ENCODE measurements at places on chromosomes 3 and 15.

GRCh38 chr15:83813682-83814081 lies 159.8 kb downstream of the ADAMTSL3 start:
- DNase-seq: no peak

DNA sequence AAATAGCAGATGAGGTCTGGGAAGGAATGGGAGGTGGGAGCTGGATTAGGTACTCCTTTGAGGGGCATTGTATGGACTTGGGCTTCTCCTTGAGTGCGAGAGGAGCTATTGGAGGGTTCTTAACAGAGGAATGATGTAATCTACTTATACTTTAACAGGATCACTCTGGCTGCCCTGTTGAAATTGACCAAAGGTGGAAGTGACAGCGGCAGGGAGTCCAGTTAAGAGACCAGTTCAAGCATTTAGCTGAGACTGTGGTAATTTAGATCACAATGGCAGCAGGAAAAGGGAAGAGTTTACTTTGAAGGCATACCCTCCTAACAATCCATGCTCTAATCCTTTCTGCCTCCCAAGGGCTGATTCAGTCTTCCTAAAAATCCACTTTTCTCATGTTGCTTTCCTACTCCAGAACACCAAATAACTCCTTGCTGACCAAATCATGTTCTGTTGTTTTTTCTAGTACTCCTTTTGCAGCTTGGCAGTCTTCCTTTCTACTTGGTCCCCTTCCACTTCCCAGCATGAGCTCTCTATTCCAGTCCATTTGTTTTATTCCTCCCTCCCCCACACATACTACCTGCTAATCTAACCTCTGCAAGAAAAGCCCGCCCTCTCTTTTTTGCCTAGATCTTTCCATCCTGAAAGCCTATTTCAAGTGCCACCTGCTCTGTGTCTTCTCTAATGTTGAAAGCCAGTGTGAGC lies 139.4 kb downstream of the NECTIN3 start:
- no peak for DNase-seq

GRCh38 chr3:85258819-85259218 lies 300.0 kb downstream of the CADM2 start:
- no peak for DNase-seq

DNA sequence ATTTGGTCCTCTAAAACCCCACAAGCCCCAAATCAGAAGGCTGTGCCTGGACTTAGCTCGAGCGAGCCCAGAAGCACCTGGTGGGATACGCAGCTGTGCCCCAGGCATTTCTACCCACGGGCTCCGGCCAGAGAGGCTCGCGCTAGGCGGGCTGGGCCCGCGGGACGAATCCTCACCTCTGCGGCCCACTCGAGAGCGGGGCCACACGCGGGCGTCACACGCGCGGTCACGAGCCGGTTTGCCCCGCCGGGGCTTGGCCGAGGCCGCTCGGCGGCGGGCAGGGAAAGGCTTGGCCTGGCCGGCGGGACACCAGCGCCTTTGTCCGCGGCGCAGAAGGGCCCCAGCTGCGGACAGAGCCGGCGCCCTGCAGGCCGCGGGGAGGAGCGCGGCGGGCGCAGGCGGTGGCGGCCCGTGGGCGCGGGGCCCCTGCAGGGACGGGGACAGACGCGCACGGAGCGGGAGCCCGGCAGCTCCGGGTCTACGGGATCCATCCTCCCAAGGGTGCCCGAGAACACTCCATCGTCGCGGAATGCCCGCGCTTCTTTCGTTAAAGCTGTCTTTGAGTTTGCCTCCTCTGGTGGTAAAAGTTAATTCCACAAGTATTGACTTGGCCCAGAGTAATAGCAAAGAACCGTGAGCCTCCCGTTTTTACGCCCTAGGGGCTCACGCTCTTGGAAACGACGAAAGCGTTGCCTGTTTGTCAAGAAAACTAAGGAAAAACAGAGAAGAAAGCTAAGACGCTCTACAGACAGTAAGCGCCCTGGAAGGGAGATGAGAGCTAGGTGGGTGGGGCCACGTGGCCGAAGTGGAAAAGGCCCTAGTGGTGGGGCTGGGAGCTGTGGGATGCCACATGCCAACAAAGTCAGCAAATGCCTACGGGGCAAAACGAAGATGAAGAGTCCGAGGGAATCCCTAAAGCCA lies 26.4 kb downstream of the TYRO3 start:
- no peak for DNase-seq

DNA sequence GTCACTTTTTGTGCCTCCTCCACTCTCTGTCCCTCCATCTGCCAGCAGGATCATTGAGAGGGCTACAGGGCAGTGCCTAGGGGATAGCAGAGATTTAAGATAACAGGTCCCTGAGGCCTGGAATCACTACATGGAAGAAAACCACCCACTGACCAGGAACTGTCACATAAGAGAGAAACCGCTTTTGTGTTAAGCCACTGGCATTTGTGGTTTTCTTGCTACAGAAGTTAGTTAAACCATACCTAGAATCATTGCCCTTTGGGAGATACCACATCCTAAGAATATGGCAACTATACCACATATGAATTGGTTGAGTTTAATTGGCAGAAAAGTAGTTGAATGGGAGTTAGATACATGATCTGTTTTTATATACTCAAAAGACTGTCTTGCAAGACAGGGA lies 112.8 kb upstream of the LPP start:
- no peak for DNase-seq

GRCh38 chr3:99330924-99331532 lies 307.4 kb upstream of the COL8A1 start:
- DNase-seq: no peak

DNA sequence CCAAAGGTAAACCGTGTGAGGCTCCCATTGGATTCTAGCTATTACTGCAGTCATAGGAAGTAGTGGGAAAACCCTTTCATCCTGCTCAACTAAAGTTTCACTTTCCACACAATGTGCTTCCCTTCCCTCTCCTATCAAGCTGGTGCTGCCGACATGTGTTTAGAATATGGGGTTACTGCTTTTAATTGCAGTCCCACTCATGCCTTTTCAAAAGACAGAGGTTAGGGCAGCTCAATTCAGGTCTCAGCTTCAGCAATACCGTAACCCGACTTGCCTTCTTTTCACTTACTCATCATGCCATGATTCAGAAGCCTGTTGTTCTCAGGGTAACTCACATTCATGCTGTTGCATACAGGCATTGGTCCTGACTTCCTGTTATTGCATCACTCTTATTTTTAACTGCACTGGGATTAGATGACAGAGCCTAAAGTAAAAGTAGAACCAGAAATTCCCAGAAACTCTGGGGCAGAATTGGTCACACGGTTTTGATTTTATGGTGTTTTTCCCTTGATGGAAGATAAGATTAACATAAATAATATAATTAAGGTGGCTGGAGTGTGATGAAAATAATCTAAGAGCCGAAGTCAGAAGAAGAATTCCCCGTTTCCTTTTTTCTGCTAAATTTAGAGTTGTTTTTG lies 45.7 kb downstream of the C2CD4B start:
- DNase-seq: no peak

GRCh38 chr3:13324835-13325501 lies 95.2 kb downstream of the NUP210 start:
- no peak for DNase-seq

- DNase-seq: no peak
These were observed 35.2 kb downstream of the CMSS1 start for GRCh38 chr3:99852851-99853250.
